ENCODE measurements at places on chromosomes 13 and 19. TPM values are rescaled to one million over a fixed set of nuclear protein-coding genes. Genes with fewer than 3 reads are reported as not detected.

Gene GGACT
- total RNA-seq, result 6.6 TPM

Gene CBLC
- 10.8 TPM for total RNA-seq

Gene ZNF628
- 19.0 TPM for total RNA-seq

Gene WDR88
- total RNA-seq, result not detected

Gene CCL25
- total RNA-seq, result 0.29 TPM

Gene SYT5
- 0.47 TPM for total RNA-seq

Gene SERP2
- total RNA-seq, result 3.9 TPM

Gene KL
- 0.34 TPM for total RNA-seq

Gene RASIP1
- total RNA-seq, result 2.1 TPM

Gene FCAR
- total RNA-seq, result not detected

Gene ZNF850
- 11.1 TPM for total RNA-seq

Gene REX1BD
- 58.8 TPM for total RNA-seq

Gene BEST2
- not detected for total RNA-seq

Gene CYP2F1
- total RNA-seq, result not detected

Gene SEMA6B
- 6.8 TPM for total RNA-seq

Gene RPL28
- total RNA-seq, result 1,773 TPM

Gene NAPSA
- total RNA-seq, result 2.4 TPM

Gene FFAR2
- total RNA-seq, result not detected

Gene CRX
- total RNA-seq, result not detected

Gene DYRK1B
- total RNA-seq, result 60.2 TPM

Gene SERPINE3
- total RNA-seq, result 0.31 TPM

Gene ASPDH
- total RNA-seq, result not detected

Gene SGCG
- total RNA-seq, result 12.9 TPM

Gene PGLYRP1
- not detected for total RNA-seq

Gene ZNF91
- 165 TPM for total RNA-seq

Gene OR7A5
- total RNA-seq, result not detected

Gene CGB7
- 26.5 TPM for total RNA-seq

Gene GADD45GIP1
- total RNA-seq, result 18.8 TPM

Gene FFAR1
- 1.2 TPM for total RNA-seq

Gene PRR19
- 2.0 TPM for total RNA-seq

Gene PSG6
- total RNA-seq, result not detected

Gene CCDC194
- 10.9 TPM for total RNA-seq

Gene LRRC4B
- total RNA-seq, result 16.3 TPM

All from mesothelial cell of epicardium (in vitro differentiated cells).